ENCODE measurements at places on chromosomes 6 and 20.

DNA sequence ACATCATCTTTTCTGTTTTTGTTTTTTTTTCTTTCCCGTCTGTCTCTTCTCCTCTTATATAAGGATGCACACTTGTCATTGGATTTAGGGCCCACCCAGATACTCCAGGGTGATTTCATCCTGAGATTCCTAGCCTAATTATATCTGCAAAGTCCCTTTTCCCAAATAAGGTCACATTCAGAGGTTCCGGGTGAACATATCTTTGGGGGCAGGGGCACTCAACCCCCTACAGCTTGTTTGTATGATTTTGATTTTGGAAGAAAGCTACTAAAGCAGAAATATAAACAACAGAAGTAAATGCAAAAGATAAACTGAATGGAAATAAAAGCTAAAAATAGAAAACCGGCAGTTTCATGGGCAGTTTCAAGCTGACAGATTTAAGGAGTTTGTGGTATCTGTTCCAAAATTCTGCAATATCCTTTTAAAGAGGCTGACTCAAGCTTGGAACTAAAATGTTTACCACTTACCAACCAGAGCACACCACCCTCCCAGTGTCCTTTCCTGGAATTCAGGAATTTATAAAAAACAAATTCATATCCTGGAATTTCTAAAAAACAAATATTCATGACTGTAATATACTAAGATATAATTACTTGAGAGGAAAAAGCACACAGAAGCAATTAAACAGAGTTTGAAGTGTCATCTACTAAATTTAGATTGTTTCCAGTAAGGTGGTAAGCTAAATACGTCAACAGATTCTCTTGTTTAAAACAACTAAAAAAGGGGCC, 100.0 kb upstream of the CARMIL1 start:
- no peak for DNase-seq
- no peak overlapping the region for H3K27ac ChIP-seq
- H3K27me3 ChIP-seq: no peaks in the 10 kb centered on the region
- peaks cover 2% of the 10 kb centered on the region for H3K4me1 ChIP-seq
- peaks cover 2% of the 10 kb centered on the region for H3K36me3 ChIP-seq

GRCh38 chr20:12074111-12074655, 156.5 kb downstream of the BTBD3 start:
- no peaks in the 10 kb centered on the region for H3K36me3 ChIP-seq
- peaks cover 6% of the 10 kb centered on the region for H3K4me1 ChIP-seq
- no peak overlapping the region for H3K4me3 ChIP-seq
- DNase-seq: no peak
- no peaks in the 10 kb centered on the region for H3K27me3 ChIP-seq

DNA sequence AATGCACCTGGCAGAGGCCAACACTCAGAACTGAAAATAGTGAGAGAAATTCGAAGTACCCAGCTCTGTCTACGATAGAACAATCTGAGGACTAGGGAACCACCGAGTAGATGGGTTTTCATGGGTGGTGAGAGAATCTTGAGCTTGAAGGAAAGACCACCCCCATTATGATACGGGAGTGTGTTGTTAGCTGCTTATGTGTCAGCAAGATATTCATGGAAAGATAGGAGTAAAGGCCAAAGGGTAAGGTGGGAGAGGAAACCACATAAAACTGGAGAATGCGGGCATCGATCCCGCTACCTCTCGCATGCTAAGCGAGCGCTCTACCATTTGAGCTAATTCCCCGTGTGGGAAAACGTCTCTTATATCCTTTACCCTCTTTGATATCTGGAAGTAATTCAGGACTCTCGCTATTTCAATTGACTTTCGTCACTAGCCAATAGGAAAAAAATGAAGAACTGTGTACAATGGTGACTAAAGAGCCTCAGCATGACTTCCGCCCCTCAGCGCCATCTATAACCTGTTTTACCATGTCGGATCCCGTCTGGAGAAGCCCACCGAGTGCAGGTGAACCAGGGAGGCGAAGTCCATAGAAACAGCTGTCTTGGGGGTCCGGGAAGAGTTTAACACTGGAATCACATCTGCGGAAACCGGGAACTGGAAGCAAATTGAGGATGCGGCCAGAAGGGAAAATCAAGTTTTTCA, 25.0 kb upstream of the ABT1 start:
- peaks cover 4% of the 10 kb centered on the region for H3K27me3 ChIP-seq
- H3K4me3 ChIP-seq: peak overlapping the region; percentile 84
- peak overlapping the region; percentile 91 for H3K27ac ChIP-seq

DNA sequence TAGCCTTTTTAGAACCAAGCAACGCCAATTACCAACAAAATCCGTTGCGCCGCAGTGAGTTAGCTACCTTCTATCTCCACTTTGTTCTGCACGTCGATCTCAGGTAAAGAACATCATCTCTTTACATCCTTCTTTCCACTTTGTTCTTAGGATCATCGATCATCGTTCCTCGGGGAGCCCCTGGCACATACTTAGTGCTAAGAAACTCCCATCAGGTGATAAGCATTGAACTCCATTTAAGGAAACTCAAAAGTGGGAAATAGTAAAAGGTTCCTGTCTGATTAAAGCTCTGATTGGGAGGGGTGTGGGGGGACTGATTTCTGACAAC, 227.0 kb upstream of the PRSS16 start:
- H3K4me3 ChIP-seq: peak overlapping the region; percentile 72
- H3K27ac ChIP-seq: peak overlapping the region; percentile 22
- H3K36me3 ChIP-seq: no peaks in the 10 kb centered on the region
- no peak for DNase-seq
- peaks cover 19% of the 10 kb centered on the region for H3K4me1 ChIP-seq

DNA sequence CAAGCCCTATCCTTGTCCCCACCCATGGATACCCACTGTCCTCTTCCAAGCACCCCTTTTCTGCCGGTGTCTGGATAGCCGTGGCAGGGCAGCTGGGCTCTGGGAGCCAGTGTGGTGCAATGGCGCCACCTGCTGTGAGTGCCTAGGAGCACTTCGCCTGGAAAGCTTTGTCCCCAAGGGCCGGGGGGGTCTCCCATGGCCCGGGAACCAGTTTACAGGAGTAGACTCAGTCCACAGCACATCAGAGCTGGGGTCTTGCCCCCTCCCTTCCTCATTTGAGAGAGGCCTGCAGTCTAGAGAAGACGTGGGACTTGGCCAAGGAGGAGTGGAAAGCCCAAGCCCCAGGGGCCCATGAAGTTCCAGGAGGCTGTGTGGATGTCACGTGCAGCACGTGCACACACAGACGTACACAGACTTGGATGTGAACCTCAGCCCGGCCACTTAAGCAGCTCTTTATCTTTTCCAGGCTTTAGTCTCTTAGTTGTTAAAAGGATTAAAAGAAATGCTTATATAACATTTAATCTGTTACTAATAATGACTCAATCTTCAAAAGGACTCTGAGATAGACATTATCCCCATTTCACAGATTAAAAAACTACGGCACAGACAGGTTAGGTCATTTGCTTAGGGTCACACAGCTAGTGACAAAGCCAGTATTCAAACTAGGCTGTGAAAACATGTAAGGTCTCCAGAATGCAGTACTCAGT, 40.9 kb upstream of the CDH22 start:
- H3K27ac ChIP-seq: no peak overlapping the region
- peak; percentile 25 for DNase-seq
- peaks cover 45% of the 10 kb centered on the region for H3K36me3 ChIP-seq
- H3K4me3 ChIP-seq: no peak overlapping the region
- peaks cover 34% of the 10 kb centered on the region for H3K4me1 ChIP-seq
- H3K27me3 ChIP-seq: no peaks in the 10 kb centered on the region

GRCh38 chr20:46221256-46221833, 87.0 kb downstream of the CDH22 start:
- no peak overlapping the region for H3K27ac ChIP-seq
- no peak overlapping the region for H3K4me3 ChIP-seq
- no peak for DNase-seq
- no peaks in the 10 kb centered on the region for H3K36me3 ChIP-seq

DNA sequence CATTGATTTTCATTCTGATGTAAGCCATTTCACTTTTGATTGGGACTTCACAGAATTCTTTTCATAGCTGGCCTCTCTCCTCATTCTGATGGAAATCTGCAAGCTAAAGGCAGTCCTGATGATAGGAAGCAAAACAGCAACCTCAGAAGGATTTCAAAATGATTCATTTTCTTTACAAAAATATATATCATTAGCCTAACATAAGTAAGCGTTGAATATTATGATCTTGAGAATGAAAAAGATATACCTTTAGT, 143.1 kb upstream of the GJE1 start:
- no peak for DNase-seq
- no peaks in the 10 kb centered on the region for H3K27me3 ChIP-seq
- no peak overlapping the region for H3K27ac ChIP-seq
- no peaks in the 10 kb centered on the region for H3K4me1 ChIP-seq
- no peak overlapping the region for H3K4me3 ChIP-seq
- no peaks in the 10 kb centered on the region for H3K36me3 ChIP-seq

- no peak for DNase-seq
- H3K27ac ChIP-seq: no peak overlapping the region
- no peak overlapping the region for H3K4me3 ChIP-seq
- peaks cover 4% of the 10 kb centered on the region for H3K27me3 ChIP-seq
- H3K4me1 ChIP-seq: no peaks in the 10 kb centered on the region
These were observed 27.6 kb downstream of the DCDC2 start for GRCh38 chr6:24330137-24330732.

DNA sequence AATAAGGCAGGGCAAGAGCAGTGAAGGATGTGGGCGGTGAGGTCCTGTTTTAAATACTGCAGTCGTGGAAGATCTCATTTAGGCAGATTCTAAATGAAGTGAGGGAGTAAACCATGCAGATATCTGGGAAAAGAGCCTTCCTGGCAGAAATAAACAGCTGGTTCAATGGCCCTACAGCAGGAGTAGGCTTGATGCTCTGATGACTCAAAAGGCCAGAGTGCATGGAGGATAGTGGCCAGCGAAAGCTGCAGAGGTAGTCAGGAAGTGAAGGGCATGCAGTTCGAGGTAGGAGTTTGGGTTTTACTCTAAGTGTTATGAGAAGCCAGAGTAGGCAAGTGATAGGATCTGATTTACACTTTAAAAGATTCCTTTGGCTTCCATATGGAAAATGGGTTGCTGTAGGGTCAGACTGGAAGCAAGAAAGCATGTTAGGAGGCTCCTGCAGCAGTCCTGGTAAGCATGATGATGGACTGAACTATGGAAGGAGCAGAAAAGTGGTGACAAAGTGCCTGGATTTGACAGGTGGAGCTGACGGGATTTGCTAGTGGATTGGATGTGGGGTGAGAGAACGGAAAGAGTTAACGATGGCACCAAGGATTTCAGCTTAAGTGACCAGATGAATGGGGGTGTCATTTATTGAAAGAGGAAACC, 150.0 kb downstream of the GJA10 start:
- no peak for DNase-seq
- no peak overlapping the region for H3K27ac ChIP-seq
- H3K27me3 ChIP-seq: no peaks in the 10 kb centered on the region
- no peak overlapping the region for H3K4me3 ChIP-seq
- H3K36me3 ChIP-seq: peaks cover 44% of the 10 kb centered on the region

DNA sequence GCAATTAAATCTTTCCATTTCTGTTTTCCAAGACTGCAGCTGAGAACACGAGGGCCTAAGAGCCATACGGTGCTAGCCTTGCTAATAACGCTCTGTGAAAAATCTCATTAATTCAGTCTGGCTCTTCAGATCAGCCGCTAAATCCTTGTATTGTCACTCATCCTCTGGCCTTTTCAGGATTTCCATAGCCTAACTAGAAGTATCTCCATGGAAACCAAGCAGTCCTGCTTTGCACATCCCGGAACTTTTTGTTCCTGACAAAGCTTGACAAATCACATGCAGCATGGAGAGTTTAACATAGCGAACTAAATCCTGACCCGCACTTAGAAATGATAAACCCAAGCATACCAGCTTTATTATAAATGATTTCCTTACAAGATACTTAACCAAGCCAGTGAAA, 383.7 kb downstream of the CD83 start:
- H3K27ac ChIP-seq: no peak overlapping the region
- DNase-seq: no peak
- no peak overlapping the region for H3K4me3 ChIP-seq
- no peaks in the 10 kb centered on the region for H3K27me3 ChIP-seq
- peaks cover 5% of the 10 kb centered on the region for H3K36me3 ChIP-seq

GRCh38 chr6:134352786-134353480, 35.0 kb upstream of the SGK1 start:
- H3K27ac ChIP-seq: peak overlapping the region; percentile 32
- no peak for DNase-seq
- H3K4me1 ChIP-seq: peaks cover 23% of the 10 kb centered on the region
- H3K4me3 ChIP-seq: peak overlapping the region; percentile 38
- H3K27me3 ChIP-seq: no peaks in the 10 kb centered on the region
- peaks cover 9% of the 10 kb centered on the region for H3K36me3 ChIP-seq

DNA sequence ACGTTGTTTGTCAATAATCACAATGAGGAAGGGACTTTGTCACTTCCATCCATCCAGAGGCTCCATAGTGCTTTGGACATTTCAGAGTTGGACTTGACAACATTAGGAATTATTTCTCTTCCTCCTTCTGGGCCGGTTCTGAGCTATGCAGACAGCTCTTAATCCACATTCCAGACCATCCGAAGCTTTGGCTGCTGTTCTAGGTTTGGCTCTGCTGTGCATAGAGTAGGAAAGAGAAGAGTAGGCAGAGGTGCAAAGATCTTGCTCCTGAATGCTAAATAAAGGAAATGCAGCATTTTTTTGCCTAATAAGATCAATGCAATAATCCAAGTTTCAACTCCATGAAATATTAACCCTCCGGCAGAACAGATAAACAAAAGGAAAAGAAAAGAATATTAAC, 251.8 kb upstream of the PRND start:
- no peak for DNase-seq
- no peak overlapping the region for H3K4me3 ChIP-seq
- no peak overlapping the region for H3K27ac ChIP-seq

DNA sequence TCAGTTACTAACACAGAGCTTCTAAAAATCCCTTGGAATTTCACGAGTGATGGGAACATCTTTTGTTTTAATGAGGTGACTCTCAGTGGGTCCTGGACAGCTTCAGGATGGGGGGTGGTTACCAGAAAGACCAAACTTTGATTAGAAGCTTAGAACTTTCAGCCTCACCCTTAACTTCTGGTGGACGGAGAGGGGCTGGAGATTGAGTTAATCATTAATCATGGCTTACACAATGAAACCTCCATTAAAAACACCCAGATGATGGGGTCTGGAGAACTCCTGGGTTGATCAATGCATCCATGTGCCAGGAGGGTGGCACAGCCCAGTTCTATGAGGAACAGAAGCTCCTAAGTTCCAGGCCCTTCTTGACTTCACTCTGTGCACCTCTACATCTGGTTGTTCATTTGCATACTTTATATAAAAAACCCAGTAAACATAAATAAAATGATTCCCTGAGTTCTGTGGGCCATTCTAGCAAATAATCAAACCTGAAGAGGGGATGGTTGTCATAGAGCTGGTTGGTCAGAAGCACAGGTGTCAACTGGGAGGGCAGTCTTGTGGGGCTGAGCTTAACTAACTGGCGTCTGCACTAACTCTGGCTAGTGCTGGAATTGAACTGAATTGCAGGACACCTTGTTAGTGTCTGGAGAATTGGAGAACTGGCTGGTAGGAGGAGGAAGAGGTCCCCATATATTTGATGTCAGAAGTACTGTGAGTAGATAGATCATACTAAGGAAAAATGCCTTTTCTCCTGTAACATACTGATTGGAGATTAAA, 10.3 kb downstream of the RMND1 start:
- H3K27me3 ChIP-seq: no peaks in the 10 kb centered on the region
- H3K36me3 ChIP-seq: peaks cover 2% of the 10 kb centered on the region
- peaks cover 48% of the 10 kb centered on the region for H3K4me1 ChIP-seq

GRCh38 chr20:45833030-45833882, at the start of gene SNX21:
Gene SNX21 (plus strand): TSS chr20:45833799. CDS start chr20:45833920, 121 bp downstream.
- H3K4me3 ChIP-seq: peak within 1 kb of the TSS; percentile 79
- no peak for DNase-seq
- H3K27ac ChIP-seq: peak within 1 kb of the TSS; percentile 47

GRCh38 chr6:13305288-13305687, 23.0 kb downstream of the TBC1D7 start:
- no peak overlapping the region for H3K4me3 ChIP-seq
- peaks cover 7% of the 10 kb centered on the region for H3K4me1 ChIP-seq
- no peak for DNase-seq
- H3K27ac ChIP-seq: no peak overlapping the region
- H3K27me3 ChIP-seq: no peaks in the 10 kb centered on the region
